NCI-H1105 treated with DMSO at 0.1 percent for 48 hours (cell line): ENCODE measurements at places on chromosomes 5 and 9.

- no peak for DNase-seq
Measured at GRCh38 chr5:35899800-35900199, 38.6 kb downstream of the CAPSL start.

- no peak for DNase-seq
Measured at GRCh38 chr9:84667571-84668195, 1.8 kb upstream of the NTRK2 start.

GRCh38 chr9:7489036-7489435 lies 310.5 kb downstream of the DMAC1 start:
- DNase-seq: peak; percentile 71

GRCh38 chr5:173062141-173062540 lies 6.0 kb downstream of the CREBRF start:
- DNase-seq: no peak

DNA sequence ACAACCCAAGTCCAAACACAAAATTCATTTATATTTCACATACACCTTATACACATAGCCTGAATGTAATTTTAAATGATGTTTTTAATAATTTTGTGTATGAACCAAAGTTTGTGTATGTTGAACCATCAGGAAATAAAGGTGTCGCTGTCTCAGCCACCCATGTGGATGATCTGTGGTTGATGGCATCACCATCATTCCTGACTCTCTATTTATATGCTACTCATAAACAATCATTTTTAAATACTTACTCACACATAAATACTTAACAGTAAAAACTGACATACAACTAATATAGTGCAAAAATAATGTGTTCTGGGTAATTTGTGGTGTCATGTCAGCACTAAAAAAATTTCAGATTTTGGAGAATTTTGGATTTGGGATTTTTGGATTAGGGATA lies 38.4 kb downstream of the SMC5 start:
- no peak for DNase-seq

DNA sequence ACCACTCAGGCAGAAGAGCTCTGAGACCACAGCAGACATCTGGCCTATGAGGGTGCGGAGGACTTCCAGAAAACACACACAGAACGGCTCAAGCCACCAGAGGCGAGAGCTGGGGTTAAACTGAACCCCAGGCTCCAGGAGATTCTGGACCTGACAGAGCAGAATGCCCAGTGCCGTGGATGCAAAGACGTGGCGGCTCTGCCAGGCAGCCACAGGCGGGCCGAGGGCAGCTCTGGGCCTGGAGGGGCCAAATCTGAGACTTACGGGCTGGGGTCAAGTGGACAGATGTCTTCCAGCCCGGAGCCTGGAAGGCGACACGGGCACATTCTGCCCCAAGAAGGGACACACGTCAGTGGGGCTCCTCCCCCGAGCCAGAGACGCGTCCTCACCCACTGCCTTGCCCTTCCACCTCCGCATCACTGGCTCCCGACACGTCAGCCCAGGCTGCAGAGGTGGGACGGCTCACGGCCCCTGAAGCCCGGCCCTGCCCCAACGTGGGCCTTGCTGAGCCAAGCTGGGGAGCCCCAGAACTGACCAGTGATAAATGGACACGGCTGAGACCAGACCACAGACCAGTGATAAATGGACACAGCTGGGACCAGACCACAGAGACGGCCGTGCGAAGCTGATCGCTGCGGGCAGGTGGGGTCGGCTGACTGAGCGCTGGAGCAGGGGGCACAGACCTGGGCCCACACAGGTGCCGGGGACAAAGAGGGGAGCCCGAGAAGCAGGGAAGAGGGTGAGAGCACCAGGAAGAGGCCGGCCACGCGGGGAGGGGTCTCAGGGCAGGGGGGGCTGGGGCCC lies 40.9 kb upstream of the NSMF start:
- DNase-seq: no peak

GRCh38 chr9:124399323-124399967 lies 15.8 kb downstream of the PSMB7 start:
- DNase-seq: no peak

- DNase-seq: no peak
Measured at GRCh38 chr5:170397059-170397458, 7.9 kb upstream of the KCNMB1 start.

GRCh38 chr9:136024696-136025316 lies 63.6 kb upstream of the UBAC1 start:
- no peak for DNase-seq

GRCh38 chr5:172818081-172818480 lies 16.0 kb upstream of the ERGIC1 start:
- no peak for DNase-seq

- no peak for DNase-seq
Measured at GRCh38 chr5:104061707-104062106, 499.1 kb upstream of the NUDT12 start.

GRCh38 chr5:137304226-137304874 lies 194.8 kb downstream of the SPOCK1 start:
- DNase-seq: peak; percentile 90

DNA sequence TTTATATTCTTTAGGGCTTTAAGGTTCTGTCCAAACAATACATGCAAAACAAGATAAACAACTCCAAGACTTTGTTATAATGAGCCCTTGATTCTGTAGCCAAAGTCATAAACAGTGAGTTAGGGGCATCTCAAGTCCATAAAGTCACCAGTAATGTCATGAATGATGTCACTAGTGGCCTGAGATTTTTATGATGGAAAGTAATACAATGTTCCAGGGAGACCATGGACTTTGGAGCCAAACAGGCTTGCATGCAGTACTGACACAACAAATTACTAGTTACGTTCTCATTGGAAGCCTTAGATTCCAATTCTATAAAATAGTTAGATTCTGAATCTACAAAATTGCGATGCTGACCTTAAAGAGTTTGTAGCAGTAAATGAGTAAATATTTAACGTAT lies 280.0 kb downstream of the HINT1 start:
- DNase-seq: no peak
